Aorta (tissue), 5 donors: ENCODE measurements at places on chromosomes 6 and 20. TPM values are rescaled to one million over a fixed set of nuclear protein-coding genes. Genes with fewer than 3 reads are reported as not detected.

Gene TRIM10
- total RNA-seq = 0.12 TPM

Gene SCUBE3
- 57.6 TPM for total RNA-seq

Gene TOX2
- 11.9 TPM for total RNA-seq

Gene C20orf204
- total RNA-seq = 2.8 TPM

Gene PNLDC1
- not detected for total RNA-seq

Gene RGS19
- 20.1 TPM for total RNA-seq

Gene CPNE5
- 7.9 TPM for total RNA-seq

Gene EFCAB8
- total RNA-seq = 1.1 TPM

Gene TDRD6
- 1.0 TPM for total RNA-seq

GRCh38 chr6:102961902-102962301 is 1568.4 kb downstream of the GRIK2 start:
- DNase-seq = no peak

GRCh38 chr6:162435071-162435470 is 292.5 kb downstream of the PRKN start:
- DNase-seq = no peak

DNA sequence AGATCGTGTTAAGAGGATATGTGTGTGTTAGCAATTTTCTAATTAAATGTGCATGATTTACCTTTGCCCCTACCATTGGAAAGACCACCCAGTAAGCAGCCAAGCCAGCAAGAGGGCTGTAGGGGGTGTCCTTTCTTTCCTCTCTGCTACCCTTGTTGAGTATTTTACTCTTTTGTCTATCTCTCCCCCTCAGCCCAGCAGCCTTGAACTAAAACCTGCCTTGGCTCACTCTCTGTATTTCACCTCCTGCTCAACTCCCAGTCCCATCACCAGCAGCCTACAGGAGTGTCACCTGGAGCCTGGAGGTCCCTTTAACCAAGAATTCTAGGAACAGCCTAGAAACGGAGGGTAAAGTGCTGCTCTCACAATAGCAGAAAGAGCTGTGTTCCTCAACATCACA is 81.0 kb downstream of the HIVEP2 start:
- DNase-seq = no peak

DNA sequence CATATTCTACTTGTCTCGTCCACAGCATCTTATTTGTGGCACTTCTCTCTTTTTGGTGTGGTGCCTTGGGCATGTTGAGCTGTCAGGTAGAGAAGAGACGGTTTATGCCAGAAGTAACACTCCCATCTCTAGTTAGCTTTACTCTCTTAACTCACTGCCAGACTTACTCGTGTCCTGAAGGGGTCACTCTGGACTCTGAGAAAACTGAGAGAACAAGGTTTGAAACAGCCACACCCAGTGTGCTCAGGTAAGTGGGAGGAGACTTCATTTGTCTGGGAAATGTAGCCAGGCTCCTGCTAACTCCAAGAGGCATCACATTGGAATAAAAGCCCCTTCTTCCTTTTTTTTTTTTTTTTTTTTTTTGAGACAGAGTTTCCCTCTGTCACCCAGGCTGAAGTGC is 360.8 kb downstream of the QKI start:
- no peak for DNase-seq

- DNase-seq = no peak
Observed at GRCh38 chr20:12762725-12763124, 246.0 kb upstream of the SPTLC3 start.

DNA sequence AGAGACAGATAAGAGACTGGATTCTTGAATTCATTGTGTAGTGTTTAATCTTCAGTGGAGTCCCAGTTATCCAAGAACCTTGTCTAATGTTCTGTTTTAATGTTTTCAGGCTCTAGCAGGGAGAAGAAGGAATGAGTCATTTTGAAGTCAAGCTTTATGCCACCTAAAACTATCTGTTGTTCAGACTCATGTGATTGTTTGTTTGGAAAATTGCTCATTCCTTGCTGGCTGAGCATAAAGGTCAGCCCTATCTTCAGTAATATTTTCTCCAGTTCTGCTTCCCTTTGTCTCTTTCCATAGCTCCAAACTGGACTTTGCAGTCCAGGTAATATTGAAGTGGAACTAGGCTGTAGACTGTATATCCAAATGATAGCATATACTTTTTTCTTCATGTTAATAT is 34.2 kb downstream of the CLVS2 start:
- DNase-seq = no peak

GRCh38 chr6:55174211-55175026 is at the start of gene HCRTR2:
TSS of gene HCRTR2 (plus strand) at chr6:55174515. CDS start at chr6:55174588, 73 bp downstream.
- DNase-seq = no peak

DNA sequence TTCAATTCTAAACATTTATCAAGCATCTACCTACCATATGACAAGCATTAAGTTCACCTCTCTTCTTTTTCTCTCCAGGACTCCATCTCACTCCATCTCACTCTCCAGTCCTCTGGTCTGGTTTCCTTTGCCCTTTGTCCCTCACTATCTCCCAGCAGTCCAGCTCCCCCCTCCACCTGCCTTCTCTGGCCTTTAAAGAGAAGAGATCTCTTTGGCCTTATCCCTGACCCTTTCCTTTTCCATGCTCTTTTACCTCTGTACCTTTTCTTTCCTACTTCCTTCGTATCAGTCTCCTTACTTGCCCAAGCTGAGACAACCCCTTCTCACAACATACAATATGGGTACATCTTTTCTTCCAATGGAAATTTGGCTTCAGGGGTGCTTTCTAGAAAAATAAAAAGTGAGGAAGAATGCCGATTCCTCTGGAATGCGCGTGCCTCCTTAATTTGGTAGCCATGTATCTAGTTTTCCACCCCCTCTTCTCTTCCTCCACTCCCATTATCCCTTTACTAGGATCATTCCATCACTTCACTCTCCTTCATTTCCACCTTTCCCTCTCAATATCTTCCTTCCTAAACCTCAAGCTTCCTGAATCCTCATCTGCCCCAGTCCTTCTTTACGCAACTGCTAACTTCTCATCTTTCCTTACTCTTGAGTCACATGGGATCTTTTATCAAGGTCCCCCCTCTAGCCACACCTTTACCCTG is 745 bp upstream of the AGPAT1 start:
- peak; percentile 17 for DNase-seq

DNA sequence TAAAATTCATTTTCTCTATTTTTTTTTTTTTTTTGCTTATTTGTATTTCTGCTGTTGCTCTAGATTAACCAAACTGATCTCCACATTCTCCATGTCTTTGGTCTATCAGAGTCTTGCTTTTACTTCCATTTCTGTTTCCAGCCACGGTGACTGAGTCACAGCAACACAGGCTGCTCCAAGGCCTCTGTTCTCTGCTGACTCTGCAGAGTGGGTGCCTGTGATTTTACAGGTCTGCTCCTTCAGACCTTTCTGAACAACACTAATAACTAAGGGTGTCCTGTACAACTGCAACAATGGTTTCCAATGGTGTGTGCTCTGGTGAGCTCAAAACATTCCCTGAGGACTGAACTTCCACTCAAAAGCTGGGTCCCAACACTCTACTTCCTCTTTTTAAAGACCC is 102.3 kb upstream of the BMP2 start:
- no peak for DNase-seq
